ENCODE measurements at places on chromosomes 2 and 18.

- DNase-seq = no peak
These were observed 52.8 kb upstream of the SLC35F5 start for GRCh38 chr2:113809076-113809736.

DNA sequence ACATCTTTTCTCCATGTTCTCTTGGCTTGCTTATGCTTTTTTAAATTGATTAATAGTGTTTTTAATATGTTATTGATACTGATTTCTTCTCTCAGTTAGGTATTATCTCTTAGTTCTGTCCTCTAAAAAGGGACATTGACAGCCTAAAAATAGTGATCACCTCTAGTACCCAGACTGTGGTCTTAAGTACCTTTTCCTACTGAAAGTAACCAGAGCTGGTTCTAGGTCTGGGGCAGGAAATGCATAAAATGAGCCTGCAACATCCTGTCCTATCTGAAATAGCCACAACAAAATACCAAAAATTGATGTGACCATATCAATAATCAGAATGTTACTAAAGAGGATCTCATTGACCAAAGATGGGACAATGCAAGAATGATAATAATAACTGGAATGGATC is 113.3 kb downstream of the DNAH6 start:
- DNase-seq = no peak

DNA sequence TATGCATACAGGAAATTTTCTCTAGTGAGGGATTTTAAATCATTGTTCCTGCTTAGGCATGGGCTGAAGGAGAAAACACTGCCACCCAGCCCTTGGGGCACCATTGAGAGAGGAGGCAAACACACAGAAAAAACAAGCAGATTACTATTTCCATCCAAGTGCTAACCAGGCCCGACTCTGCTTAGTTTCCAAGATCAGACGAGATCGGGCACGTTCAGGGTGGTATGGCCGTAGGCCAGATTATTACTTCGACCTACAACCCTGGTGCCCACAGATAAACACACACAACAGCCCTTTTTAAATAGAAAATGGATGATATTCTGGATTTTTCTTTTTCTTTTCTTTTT is 45.4 kb upstream of the RHOB start:
- no peak for DNase-seq

DNA sequence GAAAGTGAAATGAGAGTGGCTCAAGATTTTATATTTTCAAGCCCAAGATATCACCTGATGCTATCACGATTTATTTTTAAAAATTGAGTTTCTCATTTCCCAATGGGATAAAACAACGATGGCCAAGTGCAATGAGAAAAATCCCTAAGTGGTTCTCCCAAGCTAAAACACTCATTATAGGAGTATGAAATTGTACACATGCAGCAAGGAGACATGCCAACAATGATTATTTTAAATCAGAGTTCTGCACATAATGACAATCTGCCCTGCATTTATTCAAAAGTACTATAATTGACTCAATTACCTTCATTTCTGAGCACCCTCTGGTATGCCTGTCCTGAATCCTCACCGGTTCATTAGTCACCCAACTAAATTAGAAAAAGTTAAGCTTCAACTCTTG is 12.7 kb downstream of the CYTIP start:
- no peak for DNase-seq

DNA sequence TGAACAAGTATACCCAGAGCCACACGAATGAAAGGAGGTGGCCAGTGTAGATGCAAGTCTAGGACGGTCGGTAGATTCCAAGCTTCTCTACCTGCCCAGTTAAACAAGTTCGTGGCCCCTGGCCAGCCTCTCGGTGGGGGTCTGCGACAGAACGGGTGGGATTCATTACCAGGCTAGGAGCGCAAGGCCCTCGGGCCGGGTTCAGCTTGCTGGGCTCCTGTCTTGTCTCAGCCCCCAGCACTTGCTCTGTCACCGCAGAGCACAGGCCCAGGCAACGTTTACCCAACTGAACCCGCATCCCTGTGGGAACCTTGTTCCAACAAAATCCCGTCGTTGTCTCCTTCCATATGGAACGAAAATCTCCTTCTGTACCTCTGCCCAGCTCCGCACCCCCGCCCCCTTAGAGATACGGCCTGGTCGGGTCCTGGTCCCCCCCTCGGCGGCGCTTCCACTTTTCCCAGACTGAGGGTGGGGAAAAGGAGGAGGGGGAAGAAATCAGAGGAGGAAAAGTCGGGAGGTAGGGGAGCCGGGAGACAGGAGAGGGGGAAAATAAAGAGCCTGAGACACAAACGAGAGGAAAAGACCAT is 1.9 kb upstream of the EMX1 start:
- DNase-seq = no peak
